Fibroblast of skin of scalp (primary cell): ENCODE measurements at places on chromosomes 1 and 21.

DNA sequence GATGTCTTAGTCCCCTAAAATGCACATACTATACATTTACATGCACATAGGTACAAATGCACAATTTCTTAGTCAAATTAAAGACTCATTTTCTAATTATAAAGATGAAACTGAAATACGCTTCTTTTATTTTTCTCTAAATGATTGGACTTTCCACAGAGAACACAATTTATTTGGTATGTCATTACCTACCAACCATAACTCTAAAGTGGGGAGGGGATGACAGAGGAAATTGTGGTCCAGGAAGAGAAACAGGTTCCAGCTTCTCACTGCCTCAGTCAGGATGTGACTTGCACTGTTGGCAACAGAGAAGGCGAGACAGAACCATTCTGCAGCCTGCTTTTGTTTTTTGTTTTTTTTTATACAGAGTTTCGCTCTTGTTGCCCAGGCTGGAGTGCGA lies 1189.2 kb downstream of the PLA2G4A start:
- no peak for DNase-seq

DNA sequence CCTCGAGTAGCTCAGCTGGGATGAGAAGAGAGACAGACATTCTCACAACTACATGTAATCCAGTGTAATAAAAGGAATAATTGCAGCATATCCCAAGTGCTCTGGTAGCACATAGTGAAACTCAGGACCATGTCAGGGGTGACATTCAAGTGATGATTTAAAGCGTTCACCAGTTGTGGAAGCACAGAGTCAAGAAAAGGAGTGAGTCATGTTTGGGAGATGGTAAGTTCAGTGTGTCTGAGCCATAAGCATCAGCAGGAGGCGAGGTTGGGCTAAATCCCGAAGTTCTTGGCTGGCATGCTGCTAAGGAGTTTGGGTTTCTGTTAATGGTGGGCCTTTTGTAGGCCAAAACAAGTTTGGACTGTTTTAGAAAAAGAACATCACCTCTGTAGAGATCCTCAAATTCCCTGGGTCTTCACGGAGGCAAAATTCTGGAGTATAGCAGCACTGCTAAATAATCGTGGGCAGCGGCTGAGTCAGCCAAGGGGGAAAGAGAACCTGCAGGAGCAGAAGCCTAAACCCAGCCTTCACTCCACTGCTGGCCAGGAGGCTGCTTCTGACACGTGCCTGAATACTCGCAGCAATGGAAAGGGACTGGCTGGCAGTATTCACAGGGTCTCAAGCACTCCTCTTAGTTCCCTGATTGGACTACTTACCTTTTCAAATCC lies 7.2 kb upstream of the NHLH1 start:
- peak; percentile 43 for DNase-seq

DNA sequence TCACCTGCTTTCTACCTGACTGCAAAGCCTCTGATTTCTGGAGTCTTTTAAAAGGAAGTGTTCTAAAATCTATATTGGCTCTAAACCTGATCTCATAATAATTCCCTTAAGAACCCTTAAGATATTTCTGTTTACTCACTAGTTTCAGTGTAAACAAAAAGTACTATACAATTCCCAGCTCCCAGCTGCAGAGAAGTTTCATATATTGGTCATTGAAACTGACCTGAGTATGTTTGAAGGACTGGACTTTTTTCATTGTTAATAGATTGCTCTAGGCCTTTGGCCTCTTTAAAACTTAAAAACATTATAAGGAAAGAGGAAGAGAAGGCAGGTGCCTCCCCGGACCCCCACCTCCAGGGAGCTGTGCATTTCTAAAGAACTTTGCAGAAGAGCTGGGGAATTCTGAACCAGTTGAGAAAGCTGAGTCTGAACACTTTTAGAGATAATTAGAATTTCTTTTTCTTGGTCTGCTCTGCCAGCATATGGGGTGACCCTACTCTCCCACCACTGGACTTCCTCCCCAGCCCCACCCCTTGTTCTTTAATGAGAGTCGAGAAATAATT lies 23.7 kb downstream of the CLIC6 start:
- DNase-seq, result no peak

- no peak for DNase-seq
These were observed 34.7 kb downstream of the PTPRU start for GRCh38 chr1:29270929-29271521.

- DNase-seq, result peak; percentile 49
These were observed 24.1 kb downstream of the COL11A1 start for GRCh38 chr1:103084181-103084580.

GRCh38 chr1:11227106-11228077 lies 35.0 kb downstream of the MTOR start:
- DNase-seq, result peak; percentile 49

GRCh38 chr1:159786966-159787365 lies 6.2 kb downstream of the DUSP23 start:
- no peak for DNase-seq

DNA sequence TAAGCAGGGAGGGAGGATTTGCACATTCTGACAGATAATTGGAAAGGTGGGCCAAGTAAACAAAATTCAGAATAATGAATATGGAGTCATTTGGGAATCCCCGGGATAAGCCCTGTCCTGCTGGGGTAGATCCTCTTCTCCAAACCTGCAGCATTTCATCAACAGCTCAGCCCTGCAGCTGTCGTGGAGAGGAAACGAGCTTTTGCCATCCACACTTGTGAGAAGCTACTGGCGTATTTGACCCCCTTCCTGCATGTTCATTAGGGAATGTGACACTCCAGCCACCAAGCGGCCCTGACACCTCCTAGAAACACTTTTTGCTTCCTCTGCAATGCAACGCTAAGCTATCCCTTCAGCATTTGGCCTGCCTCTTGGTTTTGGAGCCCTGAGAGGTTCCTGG lies 8.0 kb upstream of the LEFTY2 start:
- DNase-seq, result no peak

DNA sequence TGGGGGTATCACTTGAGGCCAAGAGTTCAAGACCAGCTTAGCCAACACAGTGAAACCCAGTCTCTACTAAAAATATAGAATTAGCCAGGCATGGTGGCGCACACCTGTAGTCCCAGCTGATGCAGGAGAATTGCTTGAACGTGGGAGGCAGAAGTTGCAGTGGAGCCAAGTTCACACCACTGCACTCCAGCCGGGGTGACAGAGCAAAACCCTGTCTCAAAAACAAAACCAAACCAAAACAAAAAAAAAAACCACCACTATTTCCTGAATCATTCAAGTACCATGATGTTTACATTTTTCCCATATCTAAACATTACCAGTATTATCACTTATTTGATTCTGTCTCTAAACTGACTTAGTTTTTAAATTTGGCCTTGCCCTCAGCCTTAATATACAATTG lies 29.5 kb downstream of the TUT4 start:
- peak; percentile 45 for DNase-seq

- DNase-seq, result no peak
These were observed 157.3 kb upstream of the VAMP3 start for GRCh38 chr1:7613851-7614205.

DNA sequence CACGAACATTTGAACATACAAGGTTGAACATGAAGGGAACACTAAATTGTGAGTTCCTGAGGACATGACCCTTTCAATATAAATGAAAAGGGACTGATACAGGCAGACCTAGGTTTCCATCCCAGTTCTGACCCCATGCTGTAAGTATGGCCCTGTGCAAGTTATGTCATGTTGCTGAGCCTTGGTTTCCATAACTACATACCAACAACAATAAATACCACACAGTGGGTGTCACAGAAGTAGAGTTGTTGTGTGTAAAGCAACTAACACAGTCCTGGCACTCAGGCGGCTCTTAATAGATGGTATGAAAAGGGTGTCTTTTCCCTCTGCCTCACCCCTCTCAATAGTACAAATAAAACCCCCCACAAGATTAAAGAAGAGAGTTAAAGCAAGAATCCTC lies 140.8 kb downstream of the LMX1A start:
- no peak for DNase-seq

- no peak for DNase-seq
These were observed 183.5 kb downstream of the PATJ start for GRCh38 chr1:61925591-61926298.

DNA sequence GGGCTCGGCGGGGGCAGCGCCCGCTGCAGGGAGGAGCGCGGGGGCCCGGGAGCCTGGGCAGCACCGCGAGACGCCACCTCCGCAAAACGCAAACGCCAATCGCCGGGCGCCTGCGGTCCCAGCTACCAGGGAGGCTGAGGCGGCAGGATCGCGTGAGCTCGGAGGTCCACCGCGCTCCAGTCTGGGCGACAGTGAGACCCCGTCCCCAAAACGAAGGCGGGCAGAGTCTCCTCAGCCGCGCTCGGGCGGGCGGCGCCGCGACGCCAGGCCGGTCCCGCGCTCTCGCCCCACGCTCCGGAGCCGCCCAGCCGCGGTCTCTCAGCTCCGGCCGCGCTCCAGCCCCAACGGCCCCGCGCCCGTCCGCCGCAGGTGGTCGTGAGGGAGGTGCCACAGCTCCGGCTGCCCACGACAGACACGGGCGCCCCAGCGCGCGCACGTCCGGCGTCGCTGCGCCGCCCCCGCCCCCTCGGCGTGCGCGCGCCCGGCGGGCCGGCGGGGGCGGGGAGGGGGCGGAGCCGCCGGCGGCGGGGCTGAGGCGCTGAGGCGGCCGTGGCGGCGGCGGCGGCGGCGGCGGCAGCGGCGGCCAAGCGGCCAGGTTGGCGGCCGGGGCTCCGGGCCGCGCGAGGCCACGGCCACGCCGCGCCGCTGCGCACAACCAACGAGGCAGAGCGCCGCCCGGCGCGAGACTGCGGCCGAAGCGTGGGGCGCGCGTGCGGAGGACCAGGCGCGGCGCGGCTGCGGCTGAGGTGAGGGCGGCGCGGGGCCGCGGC lies at the start of gene ADARB1:
ADARB1 (plus strand) TSS at position 533 of the 770 bp plus-strand sequence. CDS start 97,077 bp downstream, outside the sequence.
- DNase-seq, result peak; percentile 76

GRCh38 chr1:176789571-176790090 lies 326.7 kb downstream of the PAPPA2 start:
- peak; percentile 55 for DNase-seq

- DNase-seq, result no peak
These were observed 108.4 kb downstream of the FNBP1L start for GRCh38 chr1:93556291-93556690.

GRCh38 chr1:223755992-223756775 lies 43.8 kb downstream of the CAPN2 start:
- DNase-seq, result no peak

- DNase-seq, result no peak
These were observed 1.9 kb upstream of the KCNA10 start for GRCh38 chr1:110520827-110521226.

- DNase-seq, result no peak
These were observed 322.9 kb downstream of the BRINP3 start for GRCh38 chr1:190154744-190155143.

- no peak for DNase-seq
These were observed at the start of gene GABRD for GRCh38 chr1:2019172-2019543. TSS of gene GABRD (plus strand) at chr1:2019345. CDS start at chr1:2019424, 79 bp downstream.

- no peak for DNase-seq
These were observed 42.9 kb downstream of the INKA2 start for GRCh38 chr1:111696330-111696729.

DNA sequence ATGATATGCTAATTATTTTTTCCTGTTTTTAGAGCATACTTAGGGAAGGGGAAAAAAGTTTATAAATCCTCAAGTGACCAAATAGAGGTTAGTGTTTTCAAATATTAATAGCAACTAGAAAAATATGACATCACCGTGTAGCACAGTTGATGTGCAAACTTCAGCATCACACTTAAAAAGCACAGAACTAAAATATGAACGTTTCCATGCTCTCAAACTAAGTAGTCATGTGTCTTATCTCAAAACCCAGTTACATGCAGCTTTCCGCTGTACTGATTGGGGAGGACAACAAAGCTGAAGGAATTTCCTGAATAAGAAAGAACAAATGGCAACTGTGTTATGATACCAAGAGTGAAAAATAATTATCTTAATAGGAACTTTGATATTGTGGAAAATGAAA lies 903.7 kb downstream of the ADGRL2 start:
- DNase-seq, result no peak

DNA sequence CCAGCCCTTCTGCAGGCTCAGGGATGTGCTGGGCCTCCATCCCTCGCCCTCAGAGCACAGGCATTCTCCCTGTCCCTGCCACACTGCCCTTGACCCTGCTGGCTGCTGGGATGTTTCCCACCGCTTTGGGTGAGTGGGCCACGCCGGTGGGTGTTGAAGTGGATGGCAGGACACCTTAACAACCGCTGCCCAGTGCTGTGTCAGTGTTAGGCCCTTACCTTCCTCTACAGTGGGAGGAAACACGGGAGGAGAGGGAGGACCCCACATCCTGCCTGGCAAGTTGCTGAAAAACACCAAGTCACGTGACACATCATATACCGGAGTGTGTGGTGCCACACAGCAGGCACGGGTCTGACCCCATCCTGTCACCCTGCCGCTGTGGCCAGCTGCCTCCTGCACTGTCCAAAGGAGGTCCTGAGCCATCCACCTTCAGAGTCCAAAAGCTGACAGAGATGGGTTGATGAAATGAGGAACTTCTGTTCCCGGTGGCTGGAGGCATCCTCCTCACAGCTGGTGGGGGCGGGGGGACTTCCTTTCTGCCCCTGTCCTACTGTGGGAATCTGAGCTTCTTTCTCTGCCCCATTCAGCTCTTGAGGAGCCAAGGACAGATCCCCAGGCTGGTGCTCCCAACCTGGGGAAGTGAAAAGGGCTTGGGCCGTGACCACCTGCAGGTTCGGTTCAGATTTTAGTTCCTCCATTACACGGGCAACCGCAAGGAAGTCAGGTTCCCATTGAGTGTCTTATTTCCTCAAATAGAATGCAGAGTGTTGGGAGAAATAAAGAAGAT lies 3.2 kb upstream of the THEMIS2 start:
- no peak for DNase-seq

- DNase-seq, result no peak
These were observed 15.5 kb downstream of the TEX35 start for GRCh38 chr1:178528228-178528952.

DNA sequence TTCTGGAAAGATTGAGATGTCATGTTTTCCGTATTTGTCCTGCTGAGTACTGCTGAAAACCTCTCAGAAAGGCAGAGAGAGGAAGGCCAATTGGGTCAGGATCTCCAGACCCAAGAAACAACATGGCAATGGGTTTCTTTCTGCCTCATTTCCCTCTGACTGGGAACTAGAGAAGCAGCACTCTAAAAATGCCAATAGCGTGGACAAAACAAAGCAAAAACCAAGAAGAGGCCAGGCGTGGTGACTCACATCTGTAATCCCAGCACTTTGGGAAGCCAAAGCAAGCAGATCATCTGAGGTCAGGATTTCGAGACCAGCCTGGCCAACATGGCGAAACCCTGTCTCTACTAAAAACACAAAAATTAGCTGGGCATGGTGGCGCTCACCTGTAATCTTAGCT lies 18.3 kb downstream of the TNFRSF9 start:
- peak; percentile 75 for DNase-seq

DNA sequence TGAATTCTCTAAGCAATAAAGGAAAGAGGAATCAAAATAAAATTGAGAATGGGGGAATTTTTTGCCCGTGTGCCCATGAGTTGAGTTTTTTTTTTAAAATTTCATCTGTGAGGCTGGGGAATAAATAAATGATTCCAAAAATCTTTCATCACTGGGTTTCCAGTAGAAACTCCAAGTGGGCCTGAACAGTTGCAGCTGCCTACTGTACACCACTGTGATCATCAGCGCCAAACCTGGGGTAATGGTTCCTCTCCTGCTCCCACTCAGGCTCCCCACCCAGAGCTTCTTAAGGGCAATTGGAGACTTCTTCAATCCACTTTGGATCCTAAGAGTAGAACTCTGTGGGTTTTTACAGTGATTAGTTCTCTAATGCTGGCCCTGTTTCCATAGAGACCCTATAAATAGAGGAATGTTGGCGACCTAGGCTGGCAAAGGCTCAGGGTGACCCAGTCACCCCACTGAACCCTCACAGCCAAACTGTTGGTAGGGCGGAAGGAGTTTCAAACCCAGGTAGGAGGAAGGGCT lies 9.3 kb downstream of the TMCC2 start:
- DNase-seq, result no peak

GRCh38 chr21:43712268-43712942 lies 6.5 kb upstream of the PDXK start:
- DNase-seq, result peak; percentile 20

- DNase-seq, result no peak
These were observed 100.9 kb downstream of the XCL2 start for GRCh38 chr1:168442931-168443330.
